ENCODE measurements at places on chromosomes 12 and 14.
A peak's percentile ranks its signal among the peaks of the same experiment; 100 is the strongest.

GRCh38 chr12:131202592-131203378 lies 249.1 kb downstream of the ADGRD1 start:
- DNase-seq = no peak

DNA sequence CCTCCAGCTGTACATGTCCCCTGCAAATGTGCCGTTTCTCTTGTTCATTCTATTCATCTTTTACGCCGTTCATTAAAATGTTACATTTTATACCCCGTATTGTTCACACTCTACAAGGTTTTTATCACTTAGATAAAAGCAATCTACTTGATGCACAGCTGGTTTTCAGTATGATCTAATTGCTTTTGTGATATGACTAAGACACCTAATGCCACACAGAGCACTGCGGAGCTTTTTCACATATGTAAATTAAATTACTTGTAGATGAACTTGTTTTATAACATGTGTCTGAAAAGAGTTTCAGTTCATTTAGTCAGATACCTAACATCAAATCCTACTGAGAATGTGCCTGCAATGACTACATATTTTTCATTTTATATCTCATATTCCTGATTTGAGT lies 40.9 kb upstream of the RERGL start:
- no peak for DNase-seq

DNA sequence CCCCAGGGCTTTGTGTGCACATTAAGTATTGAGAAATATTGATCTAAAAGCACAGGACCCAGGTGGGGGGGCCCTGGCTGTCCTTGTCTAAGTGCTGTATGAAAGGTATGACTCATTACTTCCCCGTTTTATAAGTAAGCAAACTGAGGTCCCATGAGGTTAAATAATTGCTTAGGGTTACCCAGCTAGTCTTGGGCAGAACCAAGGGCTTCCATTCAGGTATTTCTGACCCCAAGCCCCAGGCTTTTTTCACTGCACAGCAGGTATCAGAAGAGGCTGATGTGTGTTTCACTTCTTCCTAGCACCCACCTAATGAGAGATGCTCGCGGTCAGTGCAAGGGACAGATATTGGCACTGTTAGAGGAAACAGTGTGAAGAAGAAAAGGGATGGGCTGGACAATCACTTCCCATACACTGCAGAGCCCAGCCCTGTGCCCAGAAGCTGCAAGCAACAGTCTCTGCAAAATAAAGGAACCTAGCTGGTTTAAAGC lies 4.7 kb upstream of the TC2N start:
- peak; percentile 60 for DNase-seq

GRCh38 chr12:4217091-4217490 lies 56.5 kb upstream of the CCND2 start:
- peak; percentile 14 for DNase-seq

- no peak for DNase-seq
Measured at GRCh38 chr14:61037215-61037614, 56.2 kb downstream of the SLC38A6 start.

DNA sequence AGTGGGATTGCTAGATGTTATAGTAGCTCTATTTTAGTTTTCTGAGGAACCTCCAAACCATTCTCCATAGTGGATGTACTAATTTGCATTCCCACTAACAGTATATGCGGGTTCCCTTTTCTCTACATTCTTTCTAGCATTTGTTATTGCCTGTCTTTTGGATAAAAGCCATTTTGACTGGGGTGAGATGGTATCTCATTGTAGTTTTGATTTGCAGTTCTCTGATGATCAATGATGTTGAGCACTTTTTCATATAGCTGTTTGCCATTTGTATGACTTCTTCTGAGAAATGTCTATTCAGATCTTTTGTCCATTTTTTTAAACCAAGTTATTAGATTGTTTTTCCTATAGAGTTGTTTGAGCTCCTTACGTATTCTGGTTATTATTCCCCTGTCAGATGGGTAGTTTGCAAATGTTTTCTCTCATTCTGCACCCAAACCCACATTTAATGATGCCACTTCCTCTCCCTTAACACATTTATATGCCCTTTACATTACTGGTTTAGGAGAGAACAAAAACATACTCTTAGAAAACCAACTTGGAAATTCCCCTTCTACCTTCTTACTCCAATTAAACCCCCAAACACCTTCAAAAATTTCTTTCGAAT lies 48.2 kb downstream of the NELL2 start:
- peak; percentile 54 for DNase-seq

GRCh38 chr14:92473261-92473968 lies 40.2 kb upstream of the RIN3 start:
- no peak for DNase-seq

DNA sequence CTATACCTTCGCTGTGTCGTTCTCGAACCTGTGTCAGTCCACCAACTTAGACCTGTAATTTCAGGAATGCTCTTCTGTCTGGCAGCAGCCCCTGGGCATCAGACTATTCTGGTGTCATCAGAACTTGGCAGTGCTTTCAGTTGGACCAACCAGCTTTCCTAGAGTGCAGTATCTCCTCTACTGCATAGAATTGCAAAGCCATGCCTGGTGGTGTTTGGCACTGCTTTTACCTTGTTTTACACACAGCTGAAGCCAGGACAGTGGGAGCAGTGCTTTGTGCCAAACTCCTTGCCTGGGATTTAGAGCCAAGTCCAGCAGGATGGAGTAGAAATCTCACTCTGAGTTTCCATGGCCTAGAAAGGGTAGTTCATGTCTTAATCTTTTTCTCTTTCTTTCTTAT lies 1.5 kb downstream of the FLVCR2 start:
- DNase-seq = no peak

Measured in CD4-positive, alpha-beta T cell treated with Interleukin-15 for 4 hours (primary cell).